ENCODE measurements at places on chromosomes 16 and 17.
A peak's percentile ranks its signal among the peaks of the same experiment; 100 is the strongest.

- no peak for DNase-seq
Observed at GRCh38 chr17:51572115-51572514, 311.8 kb downstream of the UTP18 start.

DNA sequence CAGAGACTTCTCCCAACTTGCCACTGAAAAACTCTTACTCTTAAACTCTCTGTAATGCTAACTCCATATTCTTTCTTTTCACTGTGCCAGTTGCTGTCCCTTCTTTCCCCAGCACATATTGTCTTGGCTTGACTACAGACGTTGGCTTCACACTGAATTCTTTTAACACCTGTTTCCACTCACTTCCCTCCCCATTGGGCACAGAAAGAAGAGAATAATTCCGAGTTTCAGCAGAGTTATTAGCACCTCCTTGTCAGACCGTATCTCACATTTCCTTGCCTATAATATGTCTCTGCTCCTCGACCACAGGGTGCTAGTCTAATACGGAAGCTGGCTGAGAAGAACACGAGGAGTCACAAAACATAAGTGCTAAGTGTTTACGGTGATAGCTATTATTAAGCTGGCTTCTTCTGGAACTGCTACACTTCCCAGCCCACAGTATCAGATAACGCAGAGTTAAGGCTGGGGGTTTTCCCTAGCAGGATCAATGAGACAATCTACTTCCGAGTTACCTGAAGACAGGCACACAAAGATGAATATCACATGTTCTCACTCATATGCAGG is 188.5 kb upstream of the CDH8 start:
- no peak for DNase-seq

DNA sequence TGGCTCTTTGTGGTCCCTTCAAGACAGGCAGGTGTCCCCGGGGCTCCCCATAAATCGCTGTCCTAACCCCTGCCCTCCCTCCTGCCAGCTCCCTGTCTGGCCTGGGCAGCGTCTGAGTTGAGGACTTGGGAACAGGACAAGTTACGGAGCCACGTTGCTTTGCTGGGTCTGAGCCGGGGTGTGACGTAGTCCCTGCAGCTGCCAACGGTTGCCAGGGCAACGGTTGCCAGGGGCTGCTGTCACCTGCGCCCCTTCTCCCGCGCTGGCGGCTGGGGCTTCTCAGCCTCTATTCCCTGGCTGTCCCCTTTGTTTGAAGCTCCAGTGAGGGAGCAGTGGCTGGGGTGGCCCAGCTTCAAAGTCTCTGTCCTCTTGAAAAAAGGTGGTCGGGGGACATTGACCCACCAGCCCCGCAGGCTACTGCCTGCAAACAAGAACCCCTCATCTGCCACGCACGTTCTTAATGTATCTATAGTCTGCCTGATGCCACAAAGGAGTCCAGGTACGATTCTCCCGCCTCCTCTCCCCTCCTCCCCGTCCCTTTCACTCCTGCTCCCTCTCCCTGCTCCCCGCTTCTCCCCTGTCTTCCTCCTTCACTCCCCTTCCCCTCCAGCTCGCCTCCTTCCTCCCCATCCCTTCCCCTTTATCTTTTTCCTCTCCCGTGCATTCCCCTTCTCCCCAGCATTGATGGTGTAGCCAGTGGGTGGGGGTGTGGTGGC is 10.9 kb downstream of the ADGRG1 start:
- peak; percentile 70 for DNase-seq

DNA sequence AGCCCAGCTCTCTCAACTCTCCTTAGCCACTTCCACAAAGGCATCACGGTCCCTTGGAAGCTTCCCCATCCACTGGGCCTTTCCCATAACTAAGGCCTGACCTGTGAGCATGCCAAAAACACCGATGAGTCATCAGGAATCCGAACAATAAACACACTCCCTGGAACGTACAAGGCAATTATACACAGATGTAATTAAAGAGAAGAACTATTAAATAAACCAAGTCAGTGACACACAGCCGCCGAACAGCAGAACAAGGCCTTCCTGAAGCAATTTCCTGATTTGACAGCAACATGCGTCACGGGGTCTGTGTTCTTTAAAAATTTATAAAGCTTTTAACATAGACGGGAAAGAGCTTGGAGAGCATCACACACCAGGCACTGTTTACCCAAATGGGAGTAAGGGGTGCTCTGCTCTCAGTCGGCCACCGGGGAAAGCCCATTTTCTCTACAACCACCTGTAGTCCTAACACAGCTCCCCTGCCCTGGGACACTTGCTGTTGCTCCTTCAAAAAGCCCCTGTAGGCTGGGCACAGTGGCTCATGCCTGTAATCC is 29.4 kb downstream of the COG7 start:
- DNase-seq, result no peak

DNA sequence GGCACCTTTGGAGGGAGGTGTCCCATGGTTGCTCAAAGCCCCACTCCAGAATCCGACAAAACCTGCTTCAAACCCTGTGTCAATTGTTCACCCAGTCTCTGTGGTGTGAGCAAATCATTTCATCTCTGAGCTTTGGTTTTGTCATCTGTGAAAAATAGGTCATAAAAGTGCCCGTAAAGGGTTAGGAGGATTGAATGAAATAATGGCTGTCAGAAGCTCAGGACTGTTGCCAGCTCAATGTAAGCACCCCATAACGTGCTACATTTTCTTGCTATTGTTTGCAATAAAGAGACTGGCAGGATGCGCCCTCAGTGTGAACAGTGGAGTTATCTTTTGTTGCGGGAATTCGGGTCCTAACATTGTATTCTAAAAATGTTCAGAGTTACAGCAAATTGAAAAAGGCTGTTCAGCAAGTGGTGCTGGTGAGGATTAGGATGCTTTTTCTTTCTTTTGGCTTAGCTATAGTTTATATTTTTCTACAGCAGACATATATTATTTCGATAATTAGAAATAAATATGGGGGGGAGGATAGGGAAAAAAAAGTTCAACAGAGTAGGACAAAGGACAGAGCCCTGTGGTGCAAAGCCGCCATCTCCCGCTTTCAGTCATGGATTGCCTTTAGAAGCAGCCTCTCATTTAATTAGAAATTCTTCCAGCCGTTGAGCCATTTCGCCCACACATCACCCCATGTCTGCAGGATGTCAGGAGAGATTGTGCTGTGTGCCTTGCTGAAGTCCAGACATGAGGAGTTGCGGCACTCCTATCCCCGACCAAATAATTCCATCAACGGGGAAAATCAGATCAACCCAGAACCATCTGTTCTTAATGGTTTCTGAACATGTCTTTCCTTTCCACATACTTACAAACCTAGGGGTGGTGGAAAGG is 20.9 kb upstream of the PYY start:
- no peak for DNase-seq

- DNase-seq, result no peak
Observed at GRCh38 chr16:80330803-80331202, 210.0 kb upstream of the DYNLRB2 start.

- DNase-seq, result no peak
Observed at GRCh38 chr17:66996926-66997325, 32.4 kb downstream of the CACNG4 start.

DNA sequence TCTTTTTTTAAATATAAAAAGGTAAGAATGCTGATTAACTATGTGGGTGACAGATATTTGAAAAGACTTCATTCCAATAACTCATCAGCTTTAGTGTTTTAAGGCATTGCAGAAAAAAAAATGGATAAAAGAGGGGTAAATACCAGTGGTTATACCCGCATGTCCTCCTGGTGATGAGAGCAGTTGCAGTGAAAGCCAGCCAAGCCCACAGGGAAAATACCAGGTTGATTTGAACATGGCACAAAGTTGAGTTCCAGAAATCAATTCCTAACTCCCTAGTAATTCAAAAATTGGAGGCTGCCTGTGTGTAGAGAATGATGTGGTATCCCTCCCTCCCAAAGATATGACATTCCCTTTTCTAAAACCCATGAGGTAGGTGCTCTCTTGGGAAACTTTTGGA is 453.2 kb upstream of the SOX9 start:
- DNase-seq, result no peak

GRCh38 chr16:87344931-87345631 is 27.9 kb upstream of the C16orf95 start:
- no peak for DNase-seq

- DNase-seq, result no peak
Observed at GRCh38 chr17:58097384-58098088, 14.3 kb downstream of the DYNLL2 start.

DNA sequence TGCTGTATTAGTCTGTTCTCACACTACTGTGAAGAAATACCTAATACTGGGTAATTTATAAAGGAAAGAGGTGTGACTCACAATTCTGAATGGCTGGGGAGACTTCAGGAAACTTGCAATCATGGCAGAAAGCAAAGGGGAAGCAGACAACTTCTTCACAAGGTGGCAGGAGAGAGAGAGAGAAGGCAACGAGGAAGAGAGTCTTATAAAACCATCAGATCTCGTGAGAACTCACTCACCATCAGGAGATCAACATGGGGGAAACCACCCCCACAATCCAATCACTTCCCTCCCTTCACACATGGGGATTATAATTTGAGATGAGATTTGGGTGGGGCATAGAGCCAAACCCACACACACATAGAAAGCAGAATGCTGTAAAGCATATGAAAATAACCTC is 896.2 kb downstream of the CDH11 start:
- DNase-seq, result no peak

GRCh38 chr17:73156887-73157520 is 7.8 kb upstream of the SSTR2 start:
- no peak for DNase-seq

- DNase-seq, result no peak
Observed at GRCh38 chr17:27519550-27519949, 63.3 kb downstream of the KSR1 start.

DNA sequence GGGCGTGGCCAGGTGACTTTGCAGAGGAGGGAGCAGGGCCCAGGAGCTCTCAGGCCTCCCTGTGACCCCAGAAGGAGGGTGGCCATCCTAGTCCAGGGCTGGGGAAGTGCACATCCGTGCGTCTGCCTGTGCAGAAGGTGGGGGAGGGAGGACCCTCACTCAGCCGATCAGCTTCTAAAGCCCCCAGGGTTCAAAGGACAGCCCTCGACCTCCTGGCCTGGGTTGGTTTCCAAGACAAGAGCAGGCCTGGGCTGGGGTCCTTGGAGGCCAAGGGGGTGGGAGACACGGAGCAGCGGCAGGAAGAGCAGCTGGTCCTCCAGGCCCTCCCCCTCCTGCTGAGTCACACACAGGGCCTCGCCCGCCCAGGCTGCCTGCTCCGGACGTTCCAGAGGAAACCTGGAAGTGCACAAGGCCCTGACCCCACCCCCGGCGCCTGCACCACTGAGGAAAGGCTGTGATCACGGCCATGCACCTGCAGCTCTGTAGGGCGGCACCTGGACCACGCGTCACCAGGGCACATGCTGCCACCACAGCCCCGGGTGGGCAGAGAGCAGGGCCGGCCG is 67.1 kb upstream of the ZNF469 start:
- no peak for DNase-seq

DNA sequence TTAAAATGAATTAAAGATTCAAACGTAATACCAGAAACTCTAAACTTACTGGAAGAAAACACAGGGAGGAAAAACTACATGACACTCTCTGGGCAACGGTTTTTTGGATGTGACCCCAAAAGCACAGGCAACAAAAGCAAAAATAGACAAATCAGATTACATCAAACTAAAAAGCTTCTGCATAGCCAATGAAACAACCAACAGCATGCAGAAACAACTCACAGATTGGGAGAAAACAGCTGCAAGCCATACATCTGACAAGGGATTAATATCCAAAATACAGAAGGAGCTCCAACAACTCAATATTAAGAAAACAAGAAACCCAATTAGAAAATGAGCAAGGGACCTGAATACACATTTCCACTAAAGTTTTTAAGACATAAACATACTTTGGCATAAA is 69.2 kb upstream of the ALOX12 start:
- no peak for DNase-seq

DNA sequence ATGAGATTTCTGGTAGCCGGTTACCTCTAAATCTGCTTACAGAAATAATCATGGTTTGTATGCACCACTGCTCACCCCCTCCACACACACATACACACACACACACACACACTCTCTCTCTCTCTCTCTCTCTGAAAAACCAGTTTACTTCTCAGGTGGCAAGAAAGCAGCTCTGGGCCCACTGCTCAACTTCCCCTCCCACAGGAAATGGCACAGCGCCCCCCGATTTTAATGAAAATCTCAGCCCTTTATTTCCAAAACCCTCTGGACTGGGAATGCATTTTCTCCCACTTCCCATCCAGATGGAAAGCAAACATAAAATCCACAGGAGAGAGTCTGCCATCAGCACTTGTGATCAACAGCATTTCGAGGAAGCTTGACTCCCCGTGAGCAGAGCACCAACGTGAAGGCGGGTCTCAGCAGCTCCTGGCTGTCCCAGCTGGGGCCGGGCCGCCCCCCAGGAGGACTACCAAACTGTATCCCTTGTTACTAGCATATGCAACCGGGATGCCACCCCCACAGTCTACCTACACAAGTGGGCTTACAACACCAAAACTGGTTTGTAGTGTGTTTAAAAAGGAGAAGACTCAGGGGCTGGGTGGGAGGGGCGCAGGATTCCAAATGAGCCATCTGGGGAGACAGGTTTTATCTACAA is 121.1 kb downstream of the SLC39A11 start:
- DNase-seq, result no peak

DNA sequence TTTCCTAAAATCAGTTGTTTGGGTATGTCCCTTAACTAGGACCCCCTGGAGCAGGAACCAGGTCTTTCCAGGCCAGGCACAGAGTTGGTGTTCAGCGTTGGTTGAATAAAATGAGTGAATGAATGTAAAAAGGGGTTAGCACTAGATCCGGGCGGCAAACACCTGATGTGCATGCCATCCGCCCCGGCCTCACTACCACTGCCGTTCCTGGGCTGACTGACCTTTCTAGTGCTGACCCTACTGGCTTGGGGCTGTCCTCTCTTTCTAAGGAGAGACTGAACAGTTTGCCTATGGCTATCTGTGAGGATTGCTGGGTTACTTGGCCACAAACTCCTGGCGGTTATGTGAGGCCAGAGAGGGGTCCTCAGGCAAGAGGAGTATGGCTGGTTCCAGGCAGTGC is 10.1 kb upstream of the PHF12 start:
- DNase-seq, result no peak

DNA sequence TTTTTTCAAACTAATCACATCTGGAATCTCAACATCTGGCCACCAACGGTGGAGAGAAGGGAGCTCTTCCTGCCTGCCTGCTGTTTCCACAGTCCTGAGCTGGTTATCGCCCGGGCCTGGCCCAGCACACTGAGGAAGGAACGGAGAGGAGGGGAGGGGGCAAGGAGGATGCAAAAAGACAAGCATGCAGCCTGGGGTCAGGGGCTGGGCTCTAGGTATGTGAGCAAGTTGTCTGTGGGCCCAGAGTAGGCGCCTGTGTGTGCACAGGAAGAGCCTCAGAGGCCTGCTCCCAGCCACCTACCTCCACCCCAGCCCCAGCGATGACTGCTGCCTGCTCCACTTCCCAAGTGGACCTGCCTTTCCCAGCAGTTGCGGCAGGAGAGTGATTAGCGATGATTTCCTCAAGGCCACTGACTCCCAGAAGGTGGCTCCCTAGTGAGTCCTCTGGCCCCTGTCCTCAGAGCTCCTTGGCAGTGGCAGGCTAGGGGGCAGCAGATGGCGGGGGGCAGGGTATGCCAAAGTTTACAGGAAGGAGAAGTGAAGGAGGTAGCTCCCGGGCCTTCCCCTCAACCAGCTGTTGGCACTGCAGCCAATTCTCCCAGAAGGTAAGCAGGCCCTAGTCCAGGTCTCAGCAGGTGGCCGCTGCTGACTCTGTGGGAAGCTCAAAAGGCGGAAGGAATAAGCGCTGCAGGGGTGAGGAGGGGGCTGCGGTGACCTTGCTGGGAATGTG is 27.0 kb upstream of the RASD1 start:
- DNase-seq, result no peak

All from left lobe of liver (tissue), 2 donors.